Activated naive CD8-positive, alpha-beta T cell treated with anti-CD3 and anti-CD28 coated beads for 36 hours (primary cell): ENCODE measurements at places on chromosomes 6 and 20. TPM values are rescaled to one million over a fixed set of nuclear protein-coding genes. Genes with fewer than 3 reads are reported as not detected.

DNA sequence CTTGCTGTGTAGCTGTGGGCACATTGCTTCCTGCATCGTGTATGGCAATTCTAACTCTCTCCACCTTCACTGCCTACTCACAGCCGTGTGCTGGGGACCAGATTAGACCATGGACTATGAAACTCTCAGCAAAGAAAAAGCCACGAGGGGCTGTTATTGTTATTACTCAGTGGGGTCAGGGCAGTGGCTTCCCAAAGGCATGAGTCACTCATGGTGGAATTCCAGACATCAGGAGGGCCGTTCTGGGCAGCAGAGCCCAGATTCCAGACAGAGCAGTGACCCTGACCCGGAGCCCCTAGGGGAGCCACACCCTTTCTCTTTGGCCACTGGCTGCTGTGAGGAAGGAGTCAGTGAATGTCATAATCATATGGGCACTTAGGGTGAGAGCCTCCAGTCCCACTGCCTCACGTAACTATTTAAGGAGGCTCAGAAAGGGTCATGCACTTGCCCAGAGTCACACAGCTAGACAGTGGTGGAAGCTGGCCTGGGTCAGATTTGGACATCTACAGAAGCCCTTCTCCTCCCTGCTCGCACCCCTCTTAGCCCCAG lies 22.2 kb upstream of the CCN5 start:
- no peak overlapping the region for H3K27ac ChIP-seq
- no peak for DNase-seq
- H3K27me3 ChIP-seq: no peaks in the 10 kb centered on the region
- H3K4me3 ChIP-seq: no peak overlapping the region

DNA sequence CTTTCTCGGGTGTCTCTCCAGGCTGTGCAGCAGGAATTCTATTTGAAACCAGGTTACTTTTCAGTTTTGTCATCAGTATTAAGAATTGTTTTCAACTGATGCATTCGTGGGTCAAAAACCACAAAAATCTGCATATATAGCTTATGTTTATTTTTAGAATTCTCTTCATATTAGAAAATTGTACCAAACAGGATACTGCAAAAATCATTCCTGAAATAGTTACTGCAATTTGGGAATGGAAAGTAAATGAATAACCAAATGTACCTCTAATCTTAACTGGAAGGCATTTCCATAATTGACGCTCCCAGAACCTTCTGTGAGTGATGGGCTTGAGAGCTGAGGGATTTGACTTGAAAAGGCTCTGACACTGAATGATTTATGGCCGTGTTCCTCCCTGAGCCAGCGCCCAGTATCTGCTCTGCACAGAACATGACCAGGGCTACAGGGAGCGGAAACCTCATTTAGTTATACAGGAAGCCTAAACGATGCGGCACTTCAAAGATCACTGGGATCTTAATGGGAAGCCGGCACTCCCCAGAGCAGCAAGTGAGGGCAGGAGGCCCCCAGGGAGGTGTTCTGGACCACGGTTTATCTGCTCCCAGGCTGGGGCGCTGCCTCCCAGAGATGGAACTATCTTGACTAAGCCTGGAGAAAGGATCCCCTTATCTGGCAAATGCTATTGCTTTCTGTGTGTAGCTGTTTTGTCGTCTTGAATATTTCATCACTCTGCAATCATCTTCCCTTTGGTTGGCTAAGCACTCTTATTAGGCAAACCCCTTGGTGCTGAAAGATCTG lies 446.0 kb downstream of the QKI start:
- peaks cover 45% of the 10 kb centered on the region for H3K27me3 ChIP-seq
- H3K4me3 ChIP-seq: no peak overlapping the region
- H3K4me1 ChIP-seq: peaks cover 5% of the 10 kb centered on the region
- no peak for DNase-seq

DNA sequence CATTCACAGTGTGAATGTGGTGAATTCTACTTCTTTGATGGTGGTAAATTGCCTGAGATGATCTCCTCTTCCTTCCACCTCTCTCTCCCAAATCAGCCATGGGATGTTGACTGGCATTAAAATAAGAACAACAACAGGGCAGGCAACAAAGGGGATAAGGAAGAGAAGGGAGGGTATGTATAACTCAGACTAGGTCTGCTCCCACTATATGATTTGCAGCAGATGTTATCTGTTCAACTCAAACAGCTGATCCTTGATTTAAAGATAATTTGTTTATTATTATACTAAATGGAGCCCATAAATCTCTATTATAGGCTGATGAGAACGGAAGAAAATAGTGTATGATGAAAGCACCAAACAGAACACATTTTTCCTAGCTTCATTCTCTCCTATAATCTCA lies 262.0 kb downstream of the BTBD3 start:
- H3K4me3 ChIP-seq: no peak overlapping the region
- H3K27ac ChIP-seq: no peak overlapping the region
- no peaks in the 10 kb centered on the region for H3K36me3 ChIP-seq
- no peaks in the 10 kb centered on the region for H3K27me3 ChIP-seq
- no peak for DNase-seq

- no peaks in the 10 kb centered on the region for H3K27me3 ChIP-seq
- H3K4me1 ChIP-seq: no peaks in the 10 kb centered on the region
- no peaks in the 10 kb centered on the region for H3K36me3 ChIP-seq
- DNase-seq: no peak
Measured at GRCh38 chr6:101110814-101111213, 229.7 kb upstream of the ASCC3 start.

- H3K4me1 ChIP-seq: no peaks in the 10 kb centered on the region
- DNase-seq: no peak
- H3K27me3 ChIP-seq: no peaks in the 10 kb centered on the region
- no peaks in the 10 kb centered on the region for H3K36me3 ChIP-seq
- H3K4me3 ChIP-seq: no peak overlapping the region
- H3K27ac ChIP-seq: no peak overlapping the region
Measured at GRCh38 chr6:145257704-145258103, 477.6 kb downstream of the EPM2A start.

DNA sequence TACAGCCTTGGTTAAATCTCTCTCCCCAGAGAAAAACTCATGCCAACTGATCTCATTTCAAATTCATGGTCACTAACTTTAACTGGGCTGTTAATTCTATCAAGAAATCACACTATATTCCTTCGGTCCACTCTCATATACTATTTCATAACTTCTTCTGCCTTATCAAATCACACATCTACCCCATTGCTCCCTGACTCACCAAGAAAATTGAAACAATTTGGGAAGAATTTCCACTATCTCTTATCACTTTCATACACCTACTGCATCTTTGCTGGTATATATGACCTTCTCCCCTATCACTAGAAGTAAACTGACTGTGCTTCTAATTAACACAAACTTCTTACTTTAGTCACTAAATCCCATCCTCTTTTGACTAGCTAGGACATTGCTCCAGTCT lies 102.3 kb downstream of the FILIP1 start:
- H3K27ac ChIP-seq: no peak overlapping the region
- no peak overlapping the region for H3K4me3 ChIP-seq
- H3K36me3 ChIP-seq: no peaks in the 10 kb centered on the region
- peaks cover 21% of the 10 kb centered on the region for H3K27me3 ChIP-seq

- no peaks in the 10 kb centered on the region for H3K36me3 ChIP-seq
- H3K27ac ChIP-seq: no peak overlapping the region
- no peak overlapping the region for H3K4me3 ChIP-seq
- H3K4me1 ChIP-seq: peaks cover 12% of the 10 kb centered on the region
- no peak for DNase-seq
Measured at GRCh38 chr6:6748001-6748400, 159.5 kb downstream of the LY86 start.

GRCh38 chr6:423055-423798 lies 31.7 kb downstream of the IRF4 start:
- H3K27me3 ChIP-seq: no peaks in the 10 kb centered on the region
- H3K4me1 ChIP-seq: peaks cover 24% of the 10 kb centered on the region
- H3K27ac ChIP-seq: peak overlapping the region; percentile 87
- DNase-seq: no peak

GRCh38 chr6:148500402-148500801 lies 157.8 kb downstream of the SASH1 start:
- H3K27me3 ChIP-seq: peaks cover 18% of the 10 kb centered on the region
- H3K4me1 ChIP-seq: no peaks in the 10 kb centered on the region
- no peaks in the 10 kb centered on the region for H3K36me3 ChIP-seq
- DNase-seq: no peak
- no peak overlapping the region for H3K4me3 ChIP-seq
- no peak overlapping the region for H3K27ac ChIP-seq

DNA sequence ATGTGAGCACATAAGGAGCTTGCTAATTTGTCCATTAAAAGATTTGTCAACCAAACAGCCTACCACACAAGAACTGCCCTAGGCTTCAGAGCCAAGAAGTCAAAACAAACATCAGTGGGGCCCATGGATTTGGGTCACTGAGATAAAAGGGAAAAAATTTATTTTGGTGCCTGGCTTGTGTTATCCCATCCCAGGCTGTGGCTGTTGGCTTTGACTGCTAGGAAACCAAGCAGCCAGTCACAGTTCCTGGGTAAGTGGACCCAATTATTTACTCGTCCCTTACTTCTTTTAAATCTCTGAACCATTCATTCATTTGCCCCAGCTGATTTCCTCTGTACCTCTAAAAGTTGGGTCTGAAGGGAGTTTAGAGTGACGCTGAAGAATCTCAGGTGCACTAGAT lies 41.3 kb downstream of the EDN1 start:
- no peaks in the 10 kb centered on the region for H3K4me1 ChIP-seq
- H3K27me3 ChIP-seq: no peaks in the 10 kb centered on the region
- H3K27ac ChIP-seq: no peak overlapping the region
- H3K36me3 ChIP-seq: no peaks in the 10 kb centered on the region
- H3K4me3 ChIP-seq: no peak overlapping the region

DNA sequence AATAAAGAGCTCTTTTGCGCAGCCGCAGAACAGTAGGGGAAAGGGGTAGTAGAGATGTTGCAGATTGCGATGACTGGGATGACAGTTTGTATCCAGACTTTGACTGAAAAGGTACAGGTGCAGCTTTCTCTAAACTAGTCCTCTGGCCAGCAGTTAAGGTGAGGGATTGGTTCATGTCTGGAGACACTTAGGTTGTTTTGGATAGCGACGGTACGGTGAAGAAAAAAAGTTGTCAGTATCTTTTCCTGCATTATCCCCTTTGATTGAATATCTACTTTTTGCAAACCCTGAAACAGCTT lies 537 bp downstream of the PRR3 start:
- peaks cover 63% of the 10 kb centered on the region for H3K36me3 ChIP-seq
- H3K4me3 ChIP-seq: peak overlapping the region; percentile 98
- H3K27me3 ChIP-seq: no peaks in the 10 kb centered on the region

DNA sequence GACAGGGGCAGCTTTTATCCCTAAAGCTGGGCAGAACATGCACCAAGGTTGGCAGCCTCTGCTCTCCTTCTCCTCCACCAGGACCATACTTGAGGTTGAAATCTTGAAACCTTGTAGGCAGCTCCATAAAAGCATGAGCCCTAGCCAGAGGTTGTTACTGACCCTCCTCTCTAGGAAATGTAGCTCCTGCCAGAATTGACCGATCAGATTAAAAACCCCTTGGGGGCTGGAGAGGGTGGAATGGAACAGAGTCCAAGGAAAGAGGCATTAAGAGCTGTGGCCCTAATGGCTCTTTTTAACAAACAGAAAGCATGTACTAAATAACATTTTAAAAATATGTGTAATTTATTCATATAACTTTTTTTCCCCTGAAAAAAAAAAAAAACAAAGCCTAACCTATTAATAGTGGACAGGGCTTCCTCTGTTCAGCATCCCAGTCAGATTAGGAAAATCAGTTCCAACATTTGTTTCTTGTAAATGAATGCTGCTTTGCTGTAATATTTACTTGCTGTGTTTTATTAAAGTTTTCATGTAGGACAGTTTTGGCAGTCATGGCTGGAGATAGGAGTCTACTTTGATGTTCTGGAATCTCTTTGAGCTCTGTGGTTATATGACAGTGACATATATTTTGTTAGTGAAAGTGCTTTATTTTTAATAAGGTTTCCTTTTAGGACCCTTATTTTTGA lies 41.3 kb downstream of the MTHFD1L start:
- H3K27ac ChIP-seq: no peak overlapping the region
- no peak for DNase-seq
- no peak overlapping the region for H3K4me3 ChIP-seq
- peaks cover 53% of the 10 kb centered on the region for H3K36me3 ChIP-seq
- no peaks in the 10 kb centered on the region for H3K27me3 ChIP-seq
- H3K4me1 ChIP-seq: no peaks in the 10 kb centered on the region

- peaks cover 95% of the 10 kb centered on the region for H3K27me3 ChIP-seq
- DNase-seq: no peak
- peaks cover 9% of the 10 kb centered on the region for H3K4me1 ChIP-seq
- no peak overlapping the region for H3K27ac ChIP-seq
- no peak overlapping the region for H3K4me3 ChIP-seq
- no peaks in the 10 kb centered on the region for H3K36me3 ChIP-seq
Measured at GRCh38 chr20:56629464-56630085, 469 bp downstream of the TFAP2C start.

DNA sequence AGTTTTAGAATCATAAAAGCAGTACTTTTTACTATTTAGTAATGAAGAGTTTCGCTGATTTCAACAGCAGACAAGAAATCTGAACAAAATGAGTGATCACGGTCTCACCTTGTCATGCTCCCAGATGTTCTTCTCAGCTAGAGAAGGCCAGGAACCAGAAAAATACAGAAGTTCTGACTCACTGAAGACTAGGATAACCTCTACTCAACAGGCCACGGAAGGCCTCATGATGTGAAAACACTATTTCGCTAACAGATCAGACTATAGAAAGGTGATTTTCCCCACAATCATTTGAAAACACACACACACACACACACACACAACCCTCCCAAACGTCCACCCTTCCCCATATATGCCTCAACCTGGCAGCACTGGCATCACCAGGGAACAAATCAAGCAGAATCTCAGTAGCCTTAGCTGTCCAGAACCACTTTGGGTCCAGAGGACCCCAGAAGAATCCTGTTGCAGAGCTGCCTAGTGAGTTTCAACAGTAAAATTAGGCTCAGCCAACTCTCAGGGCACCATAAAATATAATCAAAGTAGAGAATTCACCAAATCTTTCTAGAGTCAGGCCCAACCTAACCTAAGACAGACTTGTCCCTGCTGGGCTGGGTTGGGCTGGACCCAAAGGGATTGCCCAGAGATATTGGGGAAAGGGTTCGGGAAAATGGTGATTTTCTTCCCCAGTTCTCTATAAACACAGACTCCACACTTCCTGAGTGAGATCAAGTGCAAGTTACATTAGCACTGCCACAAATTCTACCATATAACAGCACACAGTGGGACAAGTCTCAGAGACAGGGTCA lies 7.9 kb downstream of the EXOC2 start:
- H3K27ac ChIP-seq: peak overlapping the region; percentile 88
- H3K4me3 ChIP-seq: peak overlapping the region; percentile 46
- peak; percentile 26 for DNase-seq
- peaks cover 16% of the 10 kb centered on the region for H3K36me3 ChIP-seq
- no peaks in the 10 kb centered on the region for H3K27me3 ChIP-seq

GRCh38 chr6:31592396-31592771 lies 422 bp downstream of the NCR3 start:
- H3K4me3 ChIP-seq: peak overlapping the region; percentile 76
- H3K4me1 ChIP-seq: peaks cover 51% of the 10 kb centered on the region
- no peak for DNase-seq
- peak overlapping the region; percentile 89 for H3K27ac ChIP-seq

GRCh38 chr6:43609402-43609801 lies 19.7 kb downstream of the GTPBP2 start:
- H3K27ac ChIP-seq: no peak overlapping the region
- H3K36me3 ChIP-seq: peaks cover 19% of the 10 kb centered on the region
- DNase-seq: no peak
- H3K4me3 ChIP-seq: no peak overlapping the region
- peaks cover 3% of the 10 kb centered on the region for H3K4me1 ChIP-seq

The SLC17A3 gene
- not detected for total RNA-seq

The CRISP3 gene
- not detected for total RNA-seq

The GABRR1 gene
- not detected for total RNA-seq

The CD24 gene
- total RNA-seq: 0.48 TPM

The SLC18B1 gene
- 10.8 TPM for total RNA-seq
